ENCODE measurements at places on chromosomes 11 and 22.

GRCh38 chr11:64507832-64508375 lies 83.1 kb upstream of the SLC22A12 start:
- DNase-seq = no peak

GRCh38 chr11:71551711-71552110 lies 3.5 kb downstream of the KRTAP5-9 start:
- DNase-seq = no peak

GRCh38 chr11:12961615-12962014 lies 47.5 kb upstream of the RASSF10 start:
- DNase-seq = peak; percentile 33

GRCh38 chr11:132848336-132848735 lies 684.0 kb downstream of the OPCML start:
- DNase-seq = peak; percentile 56

DNA sequence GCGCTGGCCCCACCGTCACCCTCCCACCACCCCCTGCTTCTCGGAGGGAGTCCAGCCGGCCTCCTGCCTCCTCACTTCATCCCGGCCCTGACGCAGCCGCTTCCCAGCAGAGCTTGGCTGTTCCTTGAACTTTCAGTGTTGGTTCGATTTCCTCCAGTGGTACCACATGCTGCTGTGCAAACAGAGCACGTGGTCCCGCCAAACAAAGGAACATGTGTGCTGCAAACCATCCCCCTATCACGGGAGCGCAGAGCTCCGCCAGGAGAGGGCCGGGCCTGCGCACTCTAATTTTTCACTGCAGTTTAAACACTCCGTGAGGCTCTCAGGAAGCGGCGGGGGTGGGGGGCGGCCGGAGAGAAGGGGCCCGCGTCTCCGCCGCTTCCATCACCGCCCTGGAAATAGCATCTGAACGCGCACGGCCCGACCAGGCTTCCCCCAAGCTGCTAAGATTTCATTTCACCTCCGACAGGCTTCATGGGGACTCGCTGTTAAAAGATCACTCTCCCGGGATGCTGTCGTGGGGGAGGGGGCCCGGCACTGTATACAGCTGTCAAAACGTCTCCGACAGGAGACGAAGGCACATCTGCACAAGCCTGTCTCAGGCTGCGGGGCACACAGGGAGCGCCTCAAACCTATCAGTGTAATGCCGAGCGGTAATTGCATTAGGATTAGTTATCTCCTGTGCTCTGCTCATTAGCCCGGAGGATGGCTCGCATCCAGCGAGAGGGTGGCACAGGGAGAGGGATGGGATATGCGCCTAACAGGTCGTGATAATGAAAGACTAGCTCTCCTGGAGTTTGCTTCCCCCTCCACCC lies 269.9 kb upstream of the SORL1-AS1 start:
- DNase-seq = peak; percentile 68

DNA sequence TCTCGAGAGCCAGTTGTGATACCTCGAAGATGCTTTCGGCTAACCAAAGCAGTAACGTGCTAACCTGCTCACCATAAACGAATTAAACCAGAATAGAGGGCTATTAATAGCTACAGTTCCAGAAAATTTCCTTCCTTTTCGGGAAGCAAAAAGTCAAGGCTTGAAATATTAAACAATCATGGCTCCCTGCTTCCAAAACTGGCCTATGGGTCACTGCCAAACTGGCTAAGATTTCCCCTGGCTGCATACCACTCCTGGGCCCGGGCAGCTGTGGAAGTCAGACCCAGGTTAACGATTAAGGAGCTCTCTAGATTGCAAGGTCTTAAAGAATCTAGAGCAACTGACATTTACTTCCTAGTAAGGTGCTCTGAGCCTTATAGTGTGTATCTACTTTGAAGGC lies 1.7 kb downstream of the AMOTL1 start:
- DNase-seq = peak; percentile 40

GRCh38 chr11:19225123-19225522 lies 15.6 kb downstream of the E2F8 start:
- no peak for DNase-seq

GRCh38 chr11:107961480-107961879 lies 33.2 kb downstream of the RAB39A start:
- DNase-seq = no peak

- DNase-seq = no peak
Observed at GRCh38 chr11:31199378-31199777, 170.2 kb downstream of the DCDC1 start.

DNA sequence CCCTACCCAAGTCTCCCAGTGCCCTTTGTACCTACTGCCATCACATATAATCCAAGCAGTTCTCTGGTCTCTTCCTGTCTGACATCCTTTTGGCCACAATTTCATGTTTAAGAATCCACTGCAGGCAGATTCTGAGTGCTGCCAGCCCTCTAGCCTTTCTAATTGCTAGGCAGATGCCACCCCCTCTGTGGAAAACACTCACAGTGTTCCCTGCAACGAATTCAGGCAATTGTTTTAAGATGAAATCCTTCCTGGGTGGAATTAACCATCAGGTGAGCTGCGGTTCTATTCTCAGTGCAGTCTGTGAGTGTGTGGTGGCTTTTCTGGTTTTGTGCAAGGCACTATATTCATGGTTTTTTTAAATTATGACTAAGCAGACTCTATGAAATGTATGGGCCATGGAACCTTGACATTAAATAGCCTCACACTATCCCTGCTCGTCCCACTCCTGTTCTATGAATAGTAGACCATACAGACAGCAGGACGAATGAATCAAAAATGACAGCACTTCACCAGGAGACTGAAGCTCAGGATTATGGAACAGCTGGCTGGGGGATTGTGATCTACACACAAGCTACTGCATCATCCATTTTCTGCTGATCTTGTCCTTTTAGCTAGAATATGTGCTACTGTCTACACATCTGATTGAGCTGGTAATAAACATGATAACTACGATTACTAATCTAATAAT lies 29.8 kb upstream of the BMAL1 start:
- no peak for DNase-seq

GRCh38 chr11:102981324-102981910 lies 25.9 kb upstream of the MMP13 start:
- no peak for DNase-seq

DNA sequence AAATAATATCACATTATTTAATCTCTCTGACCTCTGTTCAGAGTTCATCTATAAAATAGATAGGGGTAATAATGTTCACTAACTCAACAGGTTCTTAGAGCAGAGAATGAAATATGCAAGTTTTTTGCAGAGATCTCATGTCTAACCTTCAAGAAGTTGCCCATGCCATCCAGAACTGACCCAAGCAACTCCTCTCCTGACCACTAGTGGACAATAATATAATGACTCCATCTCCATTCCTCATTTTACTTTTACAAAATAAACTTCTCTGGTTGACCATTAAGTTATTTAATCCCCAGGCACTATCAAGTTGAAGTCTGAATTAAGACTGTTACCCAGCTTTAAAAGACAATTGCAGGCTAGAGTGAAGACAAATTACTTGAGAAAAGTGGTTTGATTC lies 382.6 kb downstream of the KCNA4 start:
- no peak for DNase-seq

DNA sequence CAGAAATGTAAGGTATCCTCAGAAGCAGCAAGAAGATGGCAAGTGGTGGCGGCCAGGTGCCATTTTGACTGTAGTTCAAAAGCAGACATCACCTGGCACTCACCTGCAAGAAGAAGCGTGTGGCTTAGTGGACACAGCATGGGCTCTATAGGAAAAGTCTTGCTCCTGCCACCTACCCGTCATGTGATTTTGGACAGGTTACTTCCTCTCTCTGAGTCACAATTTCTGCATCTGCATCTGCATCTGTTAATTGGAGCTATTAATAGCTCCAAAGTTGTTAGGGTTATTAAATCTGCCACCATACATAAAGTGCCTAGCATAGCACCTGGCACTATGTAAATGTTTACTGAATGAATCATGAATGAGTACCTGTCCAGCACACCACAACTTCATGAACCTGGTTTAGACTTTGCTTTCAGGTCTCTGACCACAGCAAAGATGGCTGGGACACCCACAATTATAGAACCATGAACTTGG lies 16.8 kb downstream of the RAB30 start:
- no peak for DNase-seq

- peak; percentile 44 for DNase-seq
Observed at GRCh38 chr11:26194881-26195280, 137.0 kb upstream of the ANO3 start.

DNA sequence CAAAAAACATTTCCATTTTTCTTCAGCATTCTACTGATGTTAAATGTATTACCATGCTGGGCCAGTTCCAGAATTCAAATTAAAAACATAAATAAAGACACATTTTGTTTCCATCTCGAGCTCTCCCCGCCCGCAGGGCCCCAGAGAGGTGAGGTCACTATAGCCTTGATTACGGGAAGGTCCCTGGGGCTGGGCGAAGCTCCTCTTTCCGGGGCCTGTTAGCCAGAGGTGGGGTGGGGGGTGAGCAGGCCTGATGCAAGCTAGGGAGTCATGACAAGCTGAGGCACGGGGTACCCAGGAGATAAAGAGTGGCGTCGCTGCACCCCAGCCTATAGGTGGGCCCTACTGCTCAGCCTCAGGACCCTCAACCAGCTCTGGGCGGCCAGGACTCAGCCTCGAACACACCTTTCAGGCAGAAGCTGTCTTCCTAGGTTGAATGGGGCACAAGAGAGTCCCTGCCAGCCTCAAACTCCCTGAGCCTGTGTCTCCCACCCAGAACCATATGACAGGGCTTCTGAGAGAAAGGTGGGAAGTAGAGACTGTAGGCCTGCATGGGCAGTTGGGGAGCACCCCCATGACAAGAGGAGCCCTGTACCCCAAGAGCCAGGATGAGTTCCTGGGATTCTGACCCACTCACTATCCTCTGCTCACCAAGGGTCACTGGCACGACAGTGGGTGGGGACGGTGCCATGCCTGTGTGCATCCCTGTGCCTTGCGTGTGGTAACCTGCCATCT lies 34.8 kb downstream of the KCNQ1OT1 start:
- DNase-seq = no peak

DNA sequence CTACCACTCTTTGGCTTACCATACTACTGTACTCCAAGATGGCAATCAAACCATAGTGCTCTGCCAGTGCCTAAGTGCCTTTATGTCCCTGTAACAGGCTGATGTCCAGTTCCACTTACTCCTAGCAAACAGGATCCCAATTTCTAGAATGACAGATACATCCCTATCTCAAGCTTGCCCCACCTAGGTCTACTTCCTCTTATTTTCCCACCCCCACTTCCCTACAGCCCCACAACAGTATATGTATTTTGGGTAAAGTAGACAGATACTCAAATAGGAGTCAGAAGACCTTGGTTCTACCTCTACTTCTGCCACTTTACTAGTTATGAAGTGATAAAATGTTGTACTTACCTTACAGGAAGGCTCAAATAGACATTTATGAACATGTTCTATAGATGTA lies 24.1 kb downstream of the SIK3 start:
- DNase-seq = no peak

DNA sequence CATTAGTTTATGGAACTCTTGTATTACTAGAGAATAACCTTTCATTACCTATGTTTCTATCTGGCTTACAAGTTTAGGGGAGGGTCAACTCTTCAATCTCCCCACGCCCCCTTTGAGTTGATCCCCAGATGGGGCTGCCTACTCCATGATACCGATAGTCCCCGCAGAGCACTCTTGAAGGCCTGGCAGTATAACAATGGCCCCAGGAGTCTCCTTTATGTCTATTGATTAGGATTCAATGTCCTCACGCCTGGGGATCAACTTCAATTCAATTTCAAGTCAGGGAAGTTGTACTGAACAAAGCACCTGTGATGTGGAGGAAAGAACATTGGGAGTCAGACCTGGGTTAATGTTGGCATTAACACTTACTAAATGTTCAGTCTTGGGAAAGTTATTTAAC lies 520.2 kb downstream of the METTL15 start:
- no peak for DNase-seq

GRCh38 chr11:76293189-76293631 lies 86.9 kb upstream of the WNT11 start:
- no peak for DNase-seq

DNA sequence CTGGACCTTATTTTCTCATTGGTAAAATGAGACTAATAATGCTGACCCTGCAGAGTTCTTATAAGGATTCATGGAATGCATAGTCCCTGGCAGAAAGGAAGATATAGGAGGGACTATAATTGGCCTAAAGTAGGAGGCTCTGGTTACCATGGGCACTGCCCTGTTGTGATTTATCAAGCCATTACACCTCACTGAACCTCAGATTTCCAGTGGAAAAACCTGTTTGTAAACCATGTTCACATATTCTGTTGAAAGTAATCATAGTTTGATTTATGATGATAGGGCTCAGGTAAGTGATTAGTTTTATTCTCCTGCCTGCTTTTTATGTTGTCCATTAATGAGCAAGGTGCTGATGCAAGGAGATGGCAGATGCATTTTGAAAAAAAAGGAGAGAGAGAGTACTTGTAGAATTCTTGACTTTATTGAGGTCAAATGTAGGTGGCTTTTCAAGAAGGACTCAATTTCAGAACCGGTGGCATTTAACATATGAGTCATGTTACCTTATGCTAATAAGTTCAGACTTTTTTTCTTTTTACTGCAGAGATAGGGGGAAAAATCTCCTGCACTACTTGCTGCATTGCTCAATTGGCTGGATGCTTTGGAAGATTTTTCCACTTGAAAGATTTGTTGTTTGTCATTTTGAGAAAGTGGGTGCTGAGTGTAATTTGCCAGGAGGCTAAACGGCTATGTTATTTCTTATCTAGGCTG lies 14.6 kb downstream of the NF2 start:
- peak; percentile 58 for DNase-seq

- no peak for DNase-seq
Observed at GRCh38 chr11:112520354-112520753, 259.7 kb upstream of the PLET1 start.

DNA sequence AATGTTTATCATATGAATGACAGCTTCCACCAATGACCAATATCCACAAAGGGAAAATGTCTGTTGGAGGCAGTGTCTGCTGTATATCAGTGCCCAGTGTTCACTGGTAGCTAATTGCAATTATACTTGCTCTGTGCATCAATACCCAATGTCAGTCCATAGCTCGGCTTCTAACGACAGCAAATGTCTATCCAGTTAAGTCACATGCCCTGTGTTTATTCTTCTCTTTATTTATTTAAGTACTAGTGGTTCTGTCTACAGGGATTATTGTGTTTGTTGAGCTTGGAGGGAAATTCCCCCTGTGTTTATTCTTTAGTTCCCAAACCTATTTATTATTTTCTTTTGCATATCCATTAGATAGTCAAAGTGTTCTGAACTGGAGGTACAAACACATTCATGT lies 18.6 kb downstream of the TSKU start:
- no peak for DNase-seq

DNA sequence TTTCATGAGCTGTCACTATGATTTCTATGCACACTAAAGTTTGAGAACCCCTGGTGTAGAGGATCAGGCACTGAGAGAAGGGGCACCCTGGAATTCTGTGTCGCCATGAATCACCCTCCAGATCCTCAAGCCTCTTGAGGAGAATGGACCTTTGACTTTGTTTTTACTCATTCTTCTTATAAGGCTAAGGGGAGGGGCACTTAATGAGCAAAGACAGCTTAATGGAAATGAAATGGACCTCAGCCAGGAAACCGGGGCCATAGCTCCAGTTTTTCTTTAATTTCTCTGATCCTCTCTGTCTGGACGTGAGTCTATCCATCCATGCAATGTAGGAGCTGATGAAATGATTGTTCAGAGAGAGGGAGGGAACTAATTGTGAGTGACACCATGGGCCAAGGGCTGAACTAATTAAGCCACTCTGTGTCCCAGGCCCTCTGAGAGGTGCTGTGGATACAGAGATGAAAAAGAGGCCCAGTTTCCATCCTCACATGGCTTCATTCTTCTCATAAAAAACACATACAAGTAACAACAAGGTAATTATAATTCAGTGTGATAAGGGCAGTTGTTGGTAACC lies 32.8 kb downstream of the OR2AT4 start:
- peak; percentile 10 for DNase-seq

- peak; percentile 61 for DNase-seq
Observed at GRCh38 chr11:65288706-65289536, 25.7 kb upstream of the CDC42EP2 start.

- peak; percentile 95 for DNase-seq
Observed at GRCh38 chr11:36500315-36500721, 9.8 kb downstream of the TRAF6 start.

Data from EH (cell line).